ENCODE measurements at places on chromosomes 6 and 20. TPM values are rescaled to one million over a fixed set of nuclear protein-coding genes. Genes with fewer than 3 reads are reported as not detected.

DNA sequence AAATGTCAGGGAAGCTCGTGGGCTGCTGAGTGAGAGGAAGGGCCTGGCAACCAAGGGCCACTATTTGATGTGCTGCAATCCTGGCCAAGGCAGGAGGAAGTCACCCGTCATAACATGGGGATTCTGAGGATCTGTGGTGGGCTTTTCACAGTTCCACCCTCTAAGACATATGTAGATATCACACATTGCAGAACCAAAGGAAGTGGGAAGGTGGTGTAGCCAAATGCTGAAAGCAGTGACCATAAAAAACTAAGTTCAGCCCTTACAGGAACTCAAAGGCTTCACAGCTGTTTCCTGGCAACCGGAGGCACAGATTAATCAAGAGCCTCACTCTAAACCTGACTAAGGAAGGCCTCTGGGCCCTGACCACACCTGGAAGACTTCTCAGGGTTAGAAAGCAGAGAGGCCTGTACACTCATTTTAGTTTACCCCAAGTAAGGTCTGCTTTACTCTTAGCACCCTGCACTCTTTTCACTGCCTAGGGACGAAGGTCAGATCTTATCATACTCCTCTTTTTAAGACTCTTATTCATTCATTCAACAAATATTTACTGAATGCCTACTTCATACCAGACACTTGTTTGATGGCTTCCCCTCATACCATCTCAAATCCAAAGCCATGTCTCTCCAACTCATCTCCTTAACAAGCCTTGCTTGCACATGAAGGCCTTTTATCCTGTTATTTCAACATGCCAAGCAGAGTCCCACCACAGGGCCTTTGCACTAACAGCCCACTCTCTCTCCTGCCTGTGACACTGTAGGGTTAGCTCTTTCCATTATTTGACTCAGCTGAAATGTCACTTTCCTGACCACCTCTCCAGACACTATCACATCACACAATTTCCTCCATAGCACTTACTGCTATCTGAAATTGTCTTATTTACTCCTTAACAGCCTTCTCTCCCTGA lies 2.6 kb downstream of the UBE2V1 start:
- peak; percentile 52 for DNase-seq
- peaks cover 44% of the 10 kb centered on the region for H3K4me1 ChIP-seq
- H3K27me3 ChIP-seq = no peaks in the 10 kb centered on the region
- H3K4me3 ChIP-seq = peak overlapping the region; percentile 93

GRCh38 chr6:111603040-111603439 lies 2.6 kb downstream of the TRAF3IP2 start:
- no peak for DNase-seq
- H3K27ac ChIP-seq = peak overlapping the region; percentile 10
- H3K36me3 ChIP-seq = no peaks in the 10 kb centered on the region
- no peaks in the 10 kb centered on the region for H3K27me3 ChIP-seq
- H3K4me1 ChIP-seq = peaks cover 11% of the 10 kb centered on the region

Gene FLRT3
- 0.11 TPM for total RNA-seq

GRCh38 chr6:79717989-79718388 lies 86.9 kb downstream of the SH3BGRL2 start:
- no peaks in the 10 kb centered on the region for H3K36me3 ChIP-seq
- DNase-seq = no peak
- no peak overlapping the region for H3K27ac ChIP-seq
- H3K27me3 ChIP-seq = no peaks in the 10 kb centered on the region
- no peak overlapping the region for H3K4me3 ChIP-seq
- no peaks in the 10 kb centered on the region for H3K4me1 ChIP-seq

DNA sequence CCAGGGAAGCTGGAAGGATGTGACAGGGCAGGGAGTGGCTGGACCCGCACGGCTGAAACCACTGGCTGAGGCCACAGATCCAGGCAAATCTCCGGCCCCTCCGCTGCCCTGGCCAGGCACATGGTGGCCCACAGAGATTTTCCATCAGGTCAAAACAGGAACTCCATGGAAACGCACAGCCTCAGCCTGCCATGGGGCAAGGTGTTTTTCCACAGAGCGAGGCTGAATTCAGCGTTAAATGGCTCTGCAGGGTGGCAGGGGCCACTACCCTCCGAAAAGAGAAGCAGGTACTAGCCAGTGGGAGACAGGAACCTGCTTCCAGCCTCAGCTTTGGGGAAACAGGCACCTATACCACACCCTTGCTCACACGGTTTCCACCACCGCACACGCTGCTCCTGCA lies 53.1 kb downstream of the PREX1 start:
- no peak for DNase-seq
- peaks cover 5% of the 10 kb centered on the region for H3K36me3 ChIP-seq
- H3K27ac ChIP-seq = peak overlapping the region; percentile 69
- H3K27me3 ChIP-seq = no peaks in the 10 kb centered on the region

DNA sequence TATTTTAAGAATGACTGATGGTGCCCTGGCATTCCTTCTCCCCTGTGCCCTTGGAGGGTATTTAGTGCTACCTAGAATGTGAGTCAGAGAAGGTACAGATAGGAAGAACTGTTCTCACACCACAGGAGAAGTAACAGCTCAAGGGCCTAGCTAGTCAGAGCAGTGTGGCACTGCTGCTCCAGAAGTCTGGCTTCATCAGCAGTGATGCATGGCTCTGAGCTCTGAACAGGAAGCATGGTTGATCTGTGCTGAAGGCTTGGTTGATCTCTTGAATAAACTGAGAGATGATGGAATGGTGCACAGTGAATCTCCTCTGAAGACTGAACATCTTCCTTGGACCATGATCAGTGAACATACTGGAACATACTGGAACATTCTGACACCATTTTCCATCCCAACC lies 425.3 kb upstream of the SLC35B3 start:
- H3K36me3 ChIP-seq = no peaks in the 10 kb centered on the region
- DNase-seq = no peak
- H3K27ac ChIP-seq = no peak overlapping the region
- no peak overlapping the region for H3K4me3 ChIP-seq
- H3K27me3 ChIP-seq = no peaks in the 10 kb centered on the region

Gene WFDC12
- total RNA-seq = not detected

GRCh38 chr20:9218531-9218961 lies 149.7 kb downstream of the PLCB4 start:
- H3K27ac ChIP-seq = no peak overlapping the region
- H3K4me1 ChIP-seq = no peaks in the 10 kb centered on the region

DNA sequence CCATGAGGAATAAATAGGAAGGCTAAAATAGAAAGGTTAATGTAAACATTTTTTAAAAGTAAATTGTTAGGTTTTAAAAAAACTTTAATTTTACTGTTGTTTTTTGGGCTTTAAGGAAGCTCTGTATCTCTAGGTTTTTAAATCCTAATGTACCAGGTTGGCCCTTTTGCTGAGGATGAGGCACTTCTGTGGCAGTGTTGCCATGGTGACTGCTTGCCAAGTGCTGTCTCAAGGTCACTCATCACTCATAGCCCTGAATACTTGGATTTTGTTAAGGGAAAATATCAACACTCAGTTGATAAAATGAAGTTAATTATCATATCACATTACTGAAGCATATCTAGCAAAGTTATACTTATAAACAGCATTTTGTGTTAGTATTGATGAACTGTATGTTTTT lies 50.2 kb downstream of the NCOA3 start:
- no peaks in the 10 kb centered on the region for H3K27me3 ChIP-seq
- peaks cover 2% of the 10 kb centered on the region for H3K36me3 ChIP-seq
- no peak for DNase-seq
- H3K27ac ChIP-seq = no peak overlapping the region

DNA sequence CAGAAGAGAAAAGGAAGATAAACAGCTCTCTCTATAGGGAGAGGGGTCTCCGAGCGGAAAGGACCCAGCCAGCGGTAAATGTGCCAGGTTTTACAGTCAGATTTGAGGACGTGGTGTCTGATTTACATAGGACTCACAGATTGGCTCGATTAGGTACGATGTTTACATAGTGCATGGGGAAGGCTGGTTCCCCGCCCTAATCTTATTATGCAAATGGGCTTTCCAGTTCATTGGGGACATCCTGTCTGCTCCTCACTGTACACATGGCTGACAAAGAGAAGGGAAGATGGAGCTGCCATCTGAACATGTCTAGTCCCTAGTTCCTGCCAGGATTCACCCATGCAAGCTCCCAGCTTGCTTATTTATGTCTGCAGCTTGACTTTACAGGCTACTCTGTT lies 119.9 kb downstream of the RNF144B start:
- no peak overlapping the region for H3K4me3 ChIP-seq
- H3K27me3 ChIP-seq = no peaks in the 10 kb centered on the region
- DNase-seq = no peak

Gene MED20
- total RNA-seq = 17.2 TPM

DNA sequence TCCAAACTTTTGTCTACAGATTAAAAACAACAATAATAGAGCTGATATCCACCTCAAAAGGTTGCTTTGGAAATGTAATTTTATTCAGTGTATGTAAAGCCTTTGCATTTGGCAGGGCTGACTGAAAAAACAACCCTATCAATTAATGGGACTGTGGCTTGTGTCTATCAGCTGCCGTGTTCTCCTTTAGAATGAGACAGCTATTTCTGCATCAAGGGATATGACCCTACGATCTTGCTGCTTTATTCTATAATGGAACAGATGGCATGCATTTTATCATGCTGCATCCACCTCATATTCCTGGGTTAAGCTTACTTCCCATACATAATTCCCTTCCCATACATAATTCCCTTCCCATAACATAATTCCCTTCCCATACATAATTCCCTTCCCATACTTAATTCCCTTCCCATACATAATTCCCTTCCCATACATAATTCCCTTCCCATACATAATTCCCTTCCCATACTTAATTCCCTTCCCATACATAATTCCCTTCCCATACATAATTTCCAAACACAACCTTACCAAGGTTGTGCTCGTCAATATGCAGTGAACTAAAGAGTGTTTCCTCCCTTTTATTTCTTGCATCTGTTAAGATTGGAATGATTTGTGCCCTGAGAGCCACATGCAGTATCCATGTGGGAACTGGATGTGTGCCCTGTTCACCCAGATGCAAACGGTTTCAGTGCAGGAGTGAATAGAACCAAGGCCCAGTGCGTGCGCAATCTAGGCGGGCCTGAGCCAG lies 26.8 kb downstream of the SERPINB6 start:
- DNase-seq = no peak
- H3K36me3 ChIP-seq = no peaks in the 10 kb centered on the region
- no peak overlapping the region for H3K4me3 ChIP-seq
- H3K4me1 ChIP-seq = peaks cover 35% of the 10 kb centered on the region

Gene SLC17A2
- total RNA-seq = not detected

Gene TRIM10
- not detected for total RNA-seq

DNA sequence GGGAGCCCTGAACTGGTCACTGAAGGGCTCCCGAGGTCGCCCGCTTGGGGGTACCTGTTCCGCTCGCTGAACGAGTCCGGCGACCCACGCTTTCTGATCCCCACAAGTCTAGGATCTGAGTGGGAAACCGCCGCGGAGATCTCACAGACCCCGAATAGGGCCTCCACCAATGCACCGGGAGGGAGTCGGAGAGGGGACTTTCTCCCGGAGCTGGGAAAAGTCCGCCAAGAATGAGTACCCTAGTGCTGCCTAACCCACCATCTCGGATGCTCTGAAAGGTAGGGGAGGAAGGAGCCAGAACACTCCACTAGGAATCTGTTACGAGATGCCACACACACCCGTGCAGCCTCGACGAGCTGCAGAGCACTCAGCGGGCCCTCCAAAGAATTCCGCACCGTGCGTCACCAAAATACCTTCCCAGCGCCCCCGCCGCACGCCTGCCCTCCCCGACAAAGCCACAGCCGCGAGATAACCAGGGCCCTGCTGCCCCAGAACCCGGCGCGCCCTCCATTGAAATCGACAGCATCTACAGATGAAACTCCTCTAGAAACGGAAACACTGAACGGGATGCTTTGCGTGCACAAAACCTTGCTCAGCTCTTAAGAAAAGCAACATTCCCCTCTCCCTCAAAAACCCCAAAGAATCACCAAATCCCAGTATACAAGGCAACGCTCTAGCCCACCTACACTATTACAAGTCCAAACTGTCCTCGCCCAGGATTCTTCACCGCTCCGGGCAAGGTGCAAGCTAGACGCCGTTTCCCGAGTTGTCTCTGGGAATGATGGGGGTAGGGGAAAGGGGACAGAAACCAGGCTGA lies 686 bp downstream of the COL12A1 start:
- no peak for DNase-seq
- H3K27ac ChIP-seq = no peak overlapping the region
- H3K4me1 ChIP-seq = no peaks in the 10 kb centered on the region

- no peak overlapping the region for H3K27ac ChIP-seq
- H3K27me3 ChIP-seq = no peaks in the 10 kb centered on the region
- no peaks in the 10 kb centered on the region for H3K4me1 ChIP-seq
Observed at GRCh38 chr6:169940481-169941271, 189.3 kb downstream of the ERMARD start.

Gene ELOVL4
- total RNA-seq = not detected

DNA sequence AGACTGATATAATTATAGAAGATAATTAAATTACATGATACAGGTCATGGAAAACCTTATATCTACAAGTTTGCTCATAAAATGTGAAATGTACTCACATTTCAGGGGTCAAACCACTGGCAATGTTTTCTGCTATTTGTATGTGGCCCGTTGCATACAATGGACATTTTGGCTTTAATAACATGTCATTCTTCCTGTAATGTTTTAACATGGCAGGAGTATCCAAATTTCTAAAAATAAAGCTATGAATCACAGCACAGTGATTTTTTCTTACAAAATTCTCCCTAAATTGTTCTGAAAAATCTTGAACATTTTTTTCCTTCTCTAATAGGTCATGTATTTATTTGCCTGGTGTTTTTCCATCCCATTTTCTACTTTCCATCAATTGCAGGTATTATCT lies 305.7 kb downstream of the SMOC2 start:
- H3K27me3 ChIP-seq = no peaks in the 10 kb centered on the region
- no peaks in the 10 kb centered on the region for H3K36me3 ChIP-seq
- no peak overlapping the region for H3K4me3 ChIP-seq
- H3K27ac ChIP-seq = no peak overlapping the region

Gene SMAP1
- 23.2 TPM for total RNA-seq

- no peak for DNase-seq
- no peak overlapping the region for H3K4me3 ChIP-seq
- H3K4me1 ChIP-seq = no peaks in the 10 kb centered on the region
- H3K36me3 ChIP-seq = no peaks in the 10 kb centered on the region
- H3K27me3 ChIP-seq = peaks cover 1% of the 10 kb centered on the region
- no peak overlapping the region for H3K27ac ChIP-seq
Observed at GRCh38 chr6:110525001-110525400, 48.6 kb upstream of the SLC22A16 start.

- no peaks in the 10 kb centered on the region for H3K27me3 ChIP-seq
- no peak overlapping the region for H3K27ac ChIP-seq
- H3K4me1 ChIP-seq = 0 out of 2 replicates have a peak, but pooled peaks cover 4% of the 10 kb centered on the region
- peaks cover 4% of the 10 kb centered on the region for H3K36me3 ChIP-seq
- no peak for DNase-seq
Observed at GRCh38 chr6:38137608-38138265, 318.2 kb downstream of the ZFAND3 start.

Gene TRAPPC3L
- total RNA-seq = not detected

Gene ZNF831
- total RNA-seq = 0.97 TPM

- no peak for DNase-seq
- no peaks in the 10 kb centered on the region for H3K36me3 ChIP-seq
- no peak overlapping the region for H3K27ac ChIP-seq
- no peak overlapping the region for H3K4me3 ChIP-seq
Observed at GRCh38 chr20:4155953-4156352, 140.6 kb upstream of the RNF24 start.

Gene PRDM13
- not detected for total RNA-seq

- peaks cover 41% of the 10 kb centered on the region for H3K4me1 ChIP-seq
- DNase-seq = no peak
- no peaks in the 10 kb centered on the region for H3K27me3 ChIP-seq
- H3K4me3 ChIP-seq = no peak overlapping the region
- no peak overlapping the region for H3K27ac ChIP-seq
Observed at GRCh38 chr6:56772737-56773184, 130.1 kb upstream of the DST start.

Measured in GM12878 (cell line).